ENCODE measurements at places on chromosomes 13 and 19. TPM values are rescaled to one million over a fixed set of nuclear protein-coding genes. Genes with fewer than 3 reads are reported as not detected.

DNA sequence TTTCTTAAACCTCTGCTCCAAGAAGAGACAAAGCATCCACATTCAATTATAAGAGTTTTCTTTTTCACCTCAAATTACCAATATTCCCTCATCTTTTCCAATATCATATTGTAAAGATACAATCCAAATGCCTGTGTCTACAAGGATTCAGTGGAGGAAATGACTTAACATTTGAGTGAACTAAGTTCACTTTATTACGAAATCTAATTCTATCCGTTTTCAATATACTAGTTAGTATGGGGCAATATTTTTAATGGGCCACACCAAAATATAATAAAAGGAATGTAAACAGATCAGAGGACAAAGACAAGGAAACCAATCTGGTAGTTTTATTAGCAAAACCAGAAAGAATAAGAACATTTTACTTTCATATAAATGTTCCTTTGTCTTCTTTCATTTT, 136.0 kb downstream of the DCLK1 start:
- DNase-seq: no peak

DNA sequence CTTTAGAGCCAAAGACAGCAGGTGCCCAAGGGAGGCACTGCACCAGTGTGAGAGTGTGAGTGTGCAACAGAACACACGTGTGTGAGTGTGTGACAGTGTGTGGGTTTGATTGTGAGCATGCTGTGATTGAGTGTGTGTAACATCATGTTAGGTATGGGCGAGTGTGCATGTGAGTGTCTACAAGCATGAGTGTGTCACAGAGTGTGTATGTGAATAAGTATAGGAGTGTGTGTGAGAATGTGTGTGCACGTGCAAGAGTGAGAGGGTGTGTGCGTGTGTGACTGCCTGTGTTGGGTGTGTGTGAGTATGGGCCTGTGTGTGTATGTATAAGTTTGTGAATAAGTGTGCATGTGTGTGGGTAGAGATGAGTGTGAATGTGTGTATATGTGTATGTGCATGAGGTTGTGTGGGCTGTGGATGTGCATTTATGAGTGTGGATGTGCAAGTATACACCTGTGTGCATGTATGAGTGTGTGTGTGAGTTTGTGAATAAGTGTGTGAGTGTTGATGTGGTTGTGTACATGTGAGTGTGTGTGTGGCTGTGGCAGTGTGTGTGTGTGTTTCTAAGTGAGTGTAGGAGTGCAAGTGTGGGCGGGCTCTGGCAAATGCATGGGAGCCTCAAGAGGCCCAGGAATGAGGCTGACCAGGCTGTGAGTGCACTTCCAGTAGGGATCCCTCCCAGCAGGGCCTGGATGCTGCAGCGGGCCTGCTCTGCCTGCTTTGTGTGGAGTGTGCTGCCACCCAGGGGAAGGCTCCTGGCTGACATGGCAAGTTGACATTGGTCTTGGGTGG, 198.4 kb downstream of the COL4A1 start:
- peak; percentile 79 for DNase-seq

The ZNF441 gene
- polyA plus RNA-seq: 2.3 TPM

GRCh38 chr13:100068133-100068931, 20.6 kb upstream of the PCCA start:
- no peak for DNase-seq

DNA sequence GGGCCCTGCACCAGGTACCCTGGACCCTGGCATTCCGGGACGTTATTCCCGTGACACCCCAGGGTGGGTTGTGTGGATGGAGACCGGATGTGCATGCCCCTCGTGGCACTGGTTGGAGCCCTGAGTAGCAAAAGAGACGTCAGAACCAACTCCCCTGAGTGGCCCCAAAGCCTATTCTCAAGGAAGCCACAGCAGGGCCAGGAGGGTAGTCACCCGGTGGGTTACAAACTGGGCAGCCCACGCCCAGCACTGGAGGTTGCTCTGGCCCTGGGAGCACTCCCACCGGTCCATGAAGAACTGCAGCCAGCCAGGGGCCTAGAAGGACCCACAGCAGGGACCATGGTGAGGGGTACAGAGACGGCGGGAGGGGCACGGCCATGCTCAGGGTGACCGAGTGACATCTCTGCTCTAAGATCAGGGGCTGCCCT, 7.5 kb downstream of the KLF16 start:
- DNase-seq: no peak

The BRD4 gene
- polyA plus RNA-seq: 37.9 TPM

DNA sequence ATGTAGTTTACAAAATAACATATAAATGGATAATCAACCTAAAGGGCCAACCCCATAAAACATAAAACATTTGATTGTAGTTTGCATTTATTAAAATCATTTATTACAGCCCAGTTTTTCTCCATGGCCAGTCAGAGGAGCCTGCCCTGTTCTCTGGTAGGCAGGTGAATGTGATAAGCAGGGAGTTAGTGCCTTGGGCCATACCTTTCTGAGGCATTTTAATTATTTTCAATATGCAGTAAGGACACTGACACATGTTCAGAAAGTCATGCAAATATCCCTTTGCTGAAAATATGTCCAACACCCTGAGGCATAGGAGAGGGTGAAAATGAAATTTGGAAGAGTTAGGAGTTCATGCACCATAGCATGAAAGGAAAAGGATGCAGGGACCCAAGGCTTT, 242.6 kb upstream of the EDNRB start:
- DNase-seq: no peak

The KRI1 gene
- polyA plus RNA-seq: 18.6 TPM

- no peak for DNase-seq
Measured at GRCh38 chr19:15614507-15615379, at the start of gene CYP4F8. CYP4F8 (plus strand) TSS chr19:15615218; CDS start chr19:15615617, 399 bp downstream.

GRCh38 chr19:48750771-48751504, 1.5 kb downstream of the FUT1 start:
- DNase-seq: no peak

The FAM216B gene
- 0.05 TPM for polyA plus RNA-seq

DNA sequence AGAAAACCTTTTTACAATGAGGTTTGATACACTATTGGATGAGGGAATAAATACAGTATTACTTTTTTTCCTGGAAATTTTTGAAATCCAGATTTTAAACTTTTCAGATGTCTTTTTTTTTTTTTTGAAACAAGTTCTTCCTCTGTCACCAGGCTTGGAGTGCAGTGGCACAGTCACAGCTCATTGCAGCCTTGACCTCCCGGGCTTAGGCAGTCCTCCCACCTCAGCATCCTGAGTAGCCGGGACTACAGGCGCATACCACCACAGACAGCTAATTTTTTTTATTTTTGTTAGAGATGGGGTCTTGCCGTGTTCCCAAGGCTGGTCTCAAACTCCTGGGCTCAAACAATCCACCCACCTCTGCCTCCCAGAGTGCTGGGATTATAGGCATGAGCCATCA, 96.8 kb downstream of the RNF17 start:
- no peak for DNase-seq

- DNase-seq: no peak
Measured at GRCh38 chr19:48455171-48455907, at the start of gene KCNJ14. KCNJ14 (plus strand) TSS chr19:48455574; CDS start chr19:48461725, 6,151 bp downstream.

GRCh38 chr13:25179832-25180774, 8.0 kb upstream of the AMER2 start:
- DNase-seq: no peak

DNA sequence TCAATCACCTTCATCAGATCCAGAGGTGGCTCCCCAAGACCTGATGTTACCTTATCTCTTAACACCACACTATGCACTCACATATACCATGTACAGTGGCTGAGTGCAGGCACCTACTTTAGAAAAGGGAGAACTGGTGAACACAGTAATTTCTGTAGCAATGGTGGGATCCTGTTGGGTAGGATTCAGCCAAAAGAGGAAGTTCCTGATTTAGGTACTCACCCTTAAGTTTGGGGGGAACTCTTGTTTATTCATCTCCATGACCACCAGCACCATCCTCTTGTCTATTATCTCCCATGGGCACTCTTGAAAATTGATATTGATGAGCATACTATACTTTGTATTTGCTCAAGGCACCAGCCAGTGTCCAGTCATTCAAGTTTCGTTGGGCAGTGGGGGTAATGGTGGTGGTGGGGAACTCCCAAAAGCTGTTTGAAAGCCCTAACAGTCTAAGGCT, 324.4 kb downstream of the LMO7 start:
- no peak for DNase-seq

The POLD1 gene
- 14.7 TPM for polyA plus RNA-seq

GRCh38 chr19:1952635-1953034, 11.7 kb downstream of the CSNK1G2 start:
- DNase-seq: no peak

DNA sequence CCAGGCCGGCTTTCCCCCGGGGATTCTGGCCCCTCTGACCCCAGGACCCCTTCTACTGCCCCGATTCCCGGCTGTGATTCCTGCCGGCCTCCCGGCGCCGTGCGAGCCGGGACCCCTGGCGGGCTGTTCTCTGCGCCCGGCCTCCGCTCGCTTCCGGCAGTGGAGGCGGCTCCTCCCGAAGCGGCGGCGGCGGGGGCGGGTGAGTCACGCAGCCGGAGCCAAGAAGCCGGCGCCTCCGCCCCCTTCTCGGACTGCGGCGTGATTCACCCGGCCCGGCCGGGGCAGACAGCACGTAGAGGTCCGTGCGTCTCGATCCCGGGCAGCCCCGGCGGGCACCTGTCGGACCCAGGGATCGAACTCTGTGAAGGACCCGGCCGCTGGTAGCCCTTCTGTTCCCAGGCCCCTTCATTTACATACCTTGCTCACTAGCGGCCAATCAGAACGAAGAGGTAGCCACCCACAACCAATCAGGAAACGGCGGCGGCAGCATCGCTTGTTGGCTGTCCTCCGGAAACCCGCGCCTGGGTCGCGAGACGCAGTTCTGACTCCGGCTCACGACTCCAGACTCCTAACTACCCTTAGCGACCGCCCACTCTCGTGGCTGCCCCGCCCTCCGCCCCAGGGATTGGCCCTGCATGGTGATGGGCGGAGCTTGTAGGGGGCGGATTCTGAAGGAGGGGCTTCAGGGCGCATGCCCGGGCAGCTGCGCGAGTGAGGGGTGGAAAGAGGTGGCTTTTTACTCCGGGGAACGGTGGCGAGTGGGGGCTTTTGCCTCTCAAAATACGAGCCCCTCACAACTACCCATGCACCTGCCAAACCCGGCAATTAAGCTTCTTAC, at the start of gene SERTAD1:
SERTAD1 (minus strand) TSS at position 543 of the 838 bp plus-strand sequence. CDS start 2,446 bp downstream, outside the sequence.
- peak; percentile 99 for DNase-seq

GRCh38 chr13:103640606-103641005, 574.4 kb upstream of the SLC10A2 start:
- DNase-seq: peak; percentile 70

DNA sequence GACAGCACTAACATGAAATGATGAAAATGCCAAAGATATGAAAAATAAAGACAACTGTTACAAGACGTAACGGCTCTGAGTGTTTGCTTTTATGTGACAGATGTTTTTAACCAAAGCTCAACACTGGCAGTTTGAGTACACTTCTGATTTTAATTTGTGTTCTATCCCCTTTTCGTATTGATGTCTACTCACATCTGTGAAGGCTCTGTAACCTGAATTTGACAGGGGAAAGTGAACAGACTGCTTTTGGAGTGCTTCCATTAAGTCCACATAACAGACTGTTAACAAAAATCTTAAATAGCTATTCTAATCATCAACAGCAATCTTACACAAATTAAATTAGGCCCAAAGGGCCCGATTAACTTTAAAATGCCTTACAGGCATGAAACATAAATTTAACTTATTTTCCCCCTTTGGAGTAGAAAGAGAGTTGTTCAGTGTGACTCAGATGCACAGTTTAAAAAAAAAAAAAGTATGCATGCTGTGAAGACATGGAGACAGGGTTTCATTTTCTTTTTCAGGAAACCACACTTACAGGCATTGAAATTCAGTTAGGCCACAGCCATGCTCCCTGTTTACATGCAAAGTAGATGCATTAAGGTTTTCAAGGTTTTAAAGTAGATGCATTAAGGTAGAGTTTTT, 16.3 kb upstream of the RNASEH2B start:
- DNase-seq: no peak

- DNase-seq: no peak
Measured at GRCh38 chr19:48910803-48911202, 10.7 kb downstream of the NUCB1 start.

- DNase-seq: no peak
Measured at GRCh38 chr19:46629546-46630025, 4.7 kb upstream of the PTGIR start.

- DNase-seq: no peak
Measured at GRCh38 chr19:34713262-34713637, 20.8 kb upstream of the ZNF181 start.

GRCh38 chr19:718251-718951, 9.7 kb downstream of the PALM start:
- no peak for DNase-seq

GRCh38 chr19:53041366-53041765, 3.2 kb upstream of the ERVV-2 start:
- DNase-seq: no peak

DNA sequence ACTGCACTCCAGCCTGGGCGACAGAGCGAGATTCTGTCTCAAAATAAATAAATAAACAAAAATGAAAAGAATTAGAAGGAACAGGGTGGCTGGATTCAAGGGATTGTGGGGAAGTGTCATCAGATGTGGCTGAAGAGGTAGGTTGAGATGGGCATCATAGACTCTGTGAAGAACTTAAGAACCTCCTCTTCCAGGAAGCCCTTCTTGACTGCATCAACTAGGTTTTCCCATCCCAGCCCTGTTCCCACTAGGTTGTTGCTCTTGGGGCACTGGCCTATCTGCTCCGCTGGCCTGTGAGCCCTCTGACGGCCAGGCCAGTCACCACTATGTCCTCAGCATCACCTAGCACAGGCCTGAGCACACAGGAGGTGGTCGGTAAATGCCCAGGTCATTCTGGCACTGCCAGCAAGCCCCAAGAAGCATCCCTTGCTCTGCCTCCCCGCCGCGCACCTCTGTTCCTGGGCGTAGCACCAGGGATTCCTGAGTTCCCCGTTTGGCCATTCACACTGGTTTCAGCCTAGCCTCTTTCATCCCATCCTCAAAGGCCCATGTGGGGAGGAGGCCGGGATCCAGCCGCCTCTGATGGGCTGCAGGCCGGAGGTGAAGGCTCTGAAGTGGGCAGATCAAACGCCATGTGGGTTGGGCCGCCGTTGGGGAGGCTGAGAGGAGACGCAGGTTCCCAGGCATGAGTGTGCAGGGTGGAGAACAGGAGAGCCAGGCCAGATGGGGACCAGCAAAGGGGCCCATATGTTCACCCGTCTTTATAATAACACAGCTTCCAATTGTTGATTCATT, 27.6 kb upstream of the SLC1A5 start:
- DNase-seq: no peak

DNA sequence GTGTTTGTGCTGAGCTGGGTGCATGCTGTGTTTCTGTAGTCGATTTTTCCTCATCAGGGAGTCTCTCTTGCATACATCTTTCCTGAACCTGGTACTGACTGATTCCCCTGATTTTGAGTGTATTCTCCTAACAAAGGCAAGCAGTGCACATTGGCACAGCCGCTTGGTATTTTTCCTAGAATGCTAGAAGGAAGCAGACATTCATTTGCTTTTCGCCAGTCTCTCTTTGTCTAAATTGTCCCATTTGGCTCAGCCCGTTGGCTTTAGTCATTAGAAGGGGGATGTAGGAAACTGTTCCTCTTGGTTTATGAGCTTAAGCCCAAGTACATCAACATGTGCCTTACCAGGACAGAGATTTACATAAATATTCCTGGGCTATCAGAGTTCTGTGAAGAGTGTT, 266.1 kb upstream of the TMTC4 start:
- no peak for DNase-seq

The RNF225 gene
- not detected for polyA plus RNA-seq

The GYS1 gene
- polyA plus RNA-seq: 76.9 TPM
